ENCODE measurements at places on chromosomes 5 and 9. TPM values are rescaled to one million over a fixed set of nuclear protein-coding genes. Genes with fewer than 3 reads are reported as not detected.

DRD1 gene
- total RNA-seq: not detected

CDHR2 gene
- 0.33 TPM for total RNA-seq

FOXD4 gene
- total RNA-seq: 0.21 TPM

ABO gene
- total RNA-seq: 0.25 TPM

FAM221B gene
- not detected for total RNA-seq

SWI5 gene
- 20.4 TPM for total RNA-seq

HBEGF gene
- 63.0 TPM for total RNA-seq

TAF11L6 gene
- not detected for total RNA-seq

GRCh38 chr5:154129921-154130320 lies 60.6 kb upstream of the GALNT10 start:
- H3K36me3 ChIP-seq: peaks cover 4% of the 10 kb centered on the region
- peaks cover 27% of the 10 kb centered on the region for H3K27me3 ChIP-seq
- DNase-seq: no peak

DNA sequence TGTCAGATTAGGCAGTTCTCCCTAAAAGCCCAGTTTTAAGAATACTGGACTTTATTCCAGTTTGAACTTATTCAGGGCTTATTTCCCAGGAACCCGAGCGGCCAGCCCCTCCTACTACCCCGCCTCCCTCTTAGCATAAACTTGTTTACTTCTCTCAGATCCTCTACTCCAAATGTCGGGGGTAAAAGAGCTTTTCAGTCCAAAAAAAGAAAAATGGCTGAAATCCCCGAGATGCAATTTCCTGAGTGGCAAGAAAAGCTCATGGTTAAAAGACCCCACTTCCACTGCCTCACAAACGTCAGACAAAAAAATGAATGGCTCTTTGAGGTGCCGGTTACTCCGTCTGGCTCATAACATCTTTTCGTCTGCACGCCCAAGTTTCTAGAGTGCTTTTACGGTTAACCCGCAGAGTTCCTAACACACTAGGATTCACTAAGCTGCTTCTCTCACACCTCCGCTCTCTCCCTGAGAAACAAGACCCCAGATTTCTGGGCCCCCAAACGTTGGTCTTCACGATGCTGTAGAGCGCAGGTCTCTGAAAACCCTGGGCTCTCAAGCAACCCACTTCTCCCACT lies 402 bp downstream of the BRD8 start:
- no peak for DNase-seq
- H3K4me1 ChIP-seq: peaks cover 15% of the 10 kb centered on the region

DNA sequence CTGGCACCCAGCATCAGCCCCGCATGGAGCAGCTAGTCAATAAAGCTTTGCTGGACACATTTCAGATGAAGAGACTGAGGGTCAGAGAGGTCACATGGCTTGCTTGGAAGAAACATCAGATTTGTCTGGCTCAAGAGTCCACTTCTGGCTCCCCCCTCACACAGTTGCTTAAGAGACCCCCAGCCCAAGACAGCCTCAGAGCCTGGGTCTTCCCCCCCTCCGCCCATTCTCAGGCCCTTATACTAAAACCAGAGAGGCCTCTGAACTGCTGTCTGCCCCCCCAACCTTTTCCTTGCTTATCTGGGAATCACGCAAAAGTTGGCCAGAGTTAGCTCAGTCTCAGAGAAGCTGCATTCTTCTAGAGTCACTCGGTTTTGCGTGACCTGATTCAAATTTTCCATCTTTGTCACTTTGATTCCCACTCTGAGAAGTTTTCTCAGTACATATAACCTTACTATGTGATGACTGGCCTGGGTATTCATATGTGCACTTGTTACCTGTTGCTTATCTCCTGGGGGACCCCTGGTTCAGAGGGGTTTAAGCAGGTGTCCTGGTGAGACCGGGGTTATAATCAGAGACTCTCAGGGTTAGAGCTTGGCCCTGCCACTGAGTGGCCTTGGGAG lies 145.4 kb upstream of the IER5L start:
- no peak overlapping the region for H3K27ac ChIP-seq
- H3K4me3 ChIP-seq: no peak overlapping the region
- H3K4me1 ChIP-seq: peaks cover 8% of the 10 kb centered on the region
- H3K27me3 ChIP-seq: no peaks in the 10 kb centered on the region
- no peak for DNase-seq

DNA sequence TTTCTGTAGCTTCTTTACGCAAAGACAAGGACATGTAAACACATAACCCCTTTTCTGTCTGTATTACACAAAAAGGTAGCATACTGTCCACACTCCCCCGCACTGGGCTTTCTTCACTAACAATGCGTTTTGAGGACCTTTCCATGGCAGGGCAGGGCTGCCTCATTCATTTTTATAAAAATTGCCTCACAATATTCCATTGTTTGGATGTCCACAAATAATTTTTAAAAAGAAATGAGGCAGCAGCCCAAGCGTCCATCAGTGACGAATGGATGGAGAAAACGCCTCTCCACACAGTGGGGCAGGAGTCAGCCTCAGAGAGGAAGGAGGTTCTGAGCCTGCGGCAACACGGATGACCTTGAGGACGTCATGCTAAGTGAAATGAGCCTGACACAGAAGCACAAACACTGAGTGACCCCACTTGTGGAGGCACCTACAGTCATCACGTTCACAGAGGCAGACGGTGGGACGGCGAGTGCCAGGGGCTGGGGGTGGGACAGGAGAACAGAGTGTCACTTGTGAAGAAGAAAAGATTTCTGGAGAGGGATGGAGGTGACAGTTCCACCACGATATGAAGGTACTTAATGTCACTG lies 67.8 kb downstream of the RASGEF1C start:
- H3K27me3 ChIP-seq: peaks cover 8% of the 10 kb centered on the region
- H3K4me3 ChIP-seq: no peak overlapping the region
- H3K27ac ChIP-seq: no peak overlapping the region
- no peaks in the 10 kb centered on the region for H3K4me1 ChIP-seq
- DNase-seq: no peak
- H3K36me3 ChIP-seq: peaks cover 2% of the 10 kb centered on the region

DNA sequence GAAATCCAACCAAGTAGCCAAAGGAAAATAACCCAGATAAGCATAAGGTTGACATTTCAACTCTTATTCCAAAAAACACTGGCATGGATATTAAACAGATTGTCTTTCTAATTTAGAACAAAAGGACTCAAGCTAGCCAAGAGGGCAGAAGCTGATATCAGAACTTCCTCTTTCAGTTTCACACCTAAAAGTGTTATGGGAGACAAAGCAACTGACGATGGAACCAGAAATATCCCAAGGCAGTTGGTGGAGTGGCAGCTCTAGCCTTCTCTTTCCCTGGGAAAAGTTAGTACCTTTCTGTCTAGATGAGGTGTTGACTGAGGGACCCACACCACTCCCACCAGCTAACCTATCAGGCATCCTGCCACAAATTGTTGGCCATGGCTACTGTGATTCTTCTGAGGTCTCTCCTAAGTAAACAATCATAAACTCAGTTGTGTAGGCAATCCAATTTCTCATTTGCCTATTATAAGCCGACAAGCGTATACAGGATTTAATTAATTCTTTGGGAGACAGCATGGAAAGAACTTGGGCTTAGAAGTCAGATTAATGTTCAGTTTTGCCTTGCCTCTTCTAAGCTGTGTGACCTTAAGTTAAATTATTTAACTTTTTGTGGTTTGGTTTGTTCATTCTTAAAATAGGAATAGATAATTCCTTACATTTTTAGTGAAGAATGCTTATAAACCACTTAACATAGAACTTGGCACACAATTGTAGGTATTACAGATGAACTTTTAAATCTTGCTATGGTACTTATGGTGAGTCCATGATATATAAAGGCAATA lies 110.9 kb upstream of the ADAMTSL1 start:
- H3K27me3 ChIP-seq: no peaks in the 10 kb centered on the region
- no peaks in the 10 kb centered on the region for H3K4me1 ChIP-seq
- H3K36me3 ChIP-seq: no peaks in the 10 kb centered on the region
- no peak overlapping the region for H3K4me3 ChIP-seq

GRCh38 chr9:131008909-131009618 lies at the start of gene LAMC3:
LAMC3 (plus strand) TSS chr9:131009174; CDS start chr9:131009215, 41 bp downstream.
- no peak for DNase-seq
- H3K4me1 ChIP-seq: peaks cover 4% of the 10 kb centered on the region
- H3K4me3 ChIP-seq: no peak within 1 kb of the TSS

DNA sequence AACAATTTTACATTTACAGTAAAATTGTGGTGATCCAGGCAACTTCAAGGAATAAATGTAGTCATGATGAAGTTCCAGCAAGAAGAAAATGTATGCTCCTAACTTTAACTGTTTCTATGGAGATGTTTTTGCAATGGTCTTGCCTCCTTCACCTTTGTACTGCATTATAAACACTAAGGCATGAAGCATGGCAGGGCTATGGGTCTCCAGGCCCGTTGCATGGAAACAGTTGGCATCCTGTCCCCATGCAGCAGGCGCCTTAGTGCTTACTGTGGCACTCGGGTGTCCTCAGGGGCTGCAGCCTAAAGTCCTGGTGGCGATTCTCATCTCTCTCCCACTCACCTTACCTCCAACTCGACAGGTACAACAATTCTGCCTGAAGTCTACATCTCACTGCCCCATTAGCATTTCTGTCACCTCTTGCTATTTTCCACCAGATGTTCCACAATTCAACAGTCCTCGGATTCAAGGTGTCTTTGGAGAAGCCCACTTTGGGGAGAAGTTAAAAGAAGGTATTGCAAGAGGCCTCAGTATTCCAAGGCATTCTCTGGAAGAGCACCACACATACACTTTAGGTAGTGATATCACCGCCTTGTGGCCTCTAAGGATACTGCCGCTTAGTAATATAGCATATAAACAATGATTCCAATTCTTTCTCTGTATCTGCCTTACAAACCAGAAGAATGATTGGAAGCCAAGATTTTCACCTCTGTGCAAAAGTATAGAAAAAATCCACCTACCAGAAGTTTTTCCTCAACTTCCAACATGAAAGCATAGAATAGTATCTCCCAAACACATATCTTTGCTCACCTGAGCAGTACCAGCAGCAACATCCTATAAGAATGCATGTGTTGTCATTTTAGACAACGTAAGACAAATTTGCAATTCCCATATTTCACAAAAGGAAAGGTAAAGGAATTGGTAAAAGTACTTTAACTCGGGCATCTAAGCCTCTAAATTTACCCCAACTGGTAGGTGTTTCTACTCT lies 5.1 kb downstream of the LIFR start:
- peaks cover 3% of the 10 kb centered on the region for H3K4me1 ChIP-seq
- H3K4me3 ChIP-seq: no peak overlapping the region
- H3K36me3 ChIP-seq: no peaks in the 10 kb centered on the region

DNA sequence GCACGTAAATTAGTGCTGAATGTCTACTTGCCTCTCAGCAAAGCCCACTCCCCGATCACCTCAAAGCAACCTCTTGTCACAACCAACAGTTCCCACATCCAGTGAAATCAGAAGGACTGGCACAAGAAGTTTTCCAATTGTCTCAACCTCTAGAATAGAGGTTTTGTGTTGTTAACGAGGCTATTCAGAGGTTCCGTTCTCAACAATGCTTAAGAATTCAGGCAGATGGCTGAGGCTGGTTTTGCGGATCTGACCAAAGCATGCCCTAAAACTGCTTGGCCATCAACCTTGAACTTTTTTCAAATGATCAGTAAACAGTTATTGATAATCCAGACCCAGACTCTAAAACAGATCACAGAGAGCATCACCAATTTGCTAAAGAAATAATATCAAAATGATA lies 52.9 kb downstream of the MAPKAP1 start:
- no peak overlapping the region for H3K27ac ChIP-seq
- DNase-seq: no peak
- peaks cover 6% of the 10 kb centered on the region for H3K36me3 ChIP-seq
- no peaks in the 10 kb centered on the region for H3K27me3 ChIP-seq
- no peak overlapping the region for H3K4me3 ChIP-seq

DNA sequence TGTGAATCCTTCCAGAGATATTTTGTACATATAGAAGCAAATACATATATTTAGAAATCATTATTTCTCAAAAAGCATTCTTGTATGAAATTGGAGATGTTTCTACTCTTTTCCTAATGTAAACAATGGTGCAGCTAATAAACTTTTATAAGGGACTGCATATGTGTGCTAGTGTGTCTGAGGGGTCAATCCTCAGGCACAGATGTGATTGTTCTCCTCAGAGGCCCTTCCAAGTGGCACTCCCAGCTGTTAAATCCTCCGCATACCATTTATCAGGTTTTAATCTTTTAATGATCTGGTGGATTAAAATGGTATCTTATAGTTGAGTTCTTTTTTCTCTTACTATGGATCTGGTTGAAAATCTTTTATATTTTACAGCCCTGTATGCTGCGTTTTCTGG lies 5.6 kb upstream of the OMD start:
- no peaks in the 10 kb centered on the region for H3K4me1 ChIP-seq
- H3K36me3 ChIP-seq: no peaks in the 10 kb centered on the region
- no peak overlapping the region for H3K27ac ChIP-seq
- no peaks in the 10 kb centered on the region for H3K27me3 ChIP-seq

GRCh38 chr9:116271991-116272390 lies 118.4 kb downstream of the PAPPA start:
- DNase-seq: no peak
- no peaks in the 10 kb centered on the region for H3K36me3 ChIP-seq
- H3K4me1 ChIP-seq: no peaks in the 10 kb centered on the region
- H3K4me3 ChIP-seq: no peak overlapping the region
- peaks cover 9% of the 10 kb centered on the region for H3K27me3 ChIP-seq
- H3K27ac ChIP-seq: no peak overlapping the region

DNA sequence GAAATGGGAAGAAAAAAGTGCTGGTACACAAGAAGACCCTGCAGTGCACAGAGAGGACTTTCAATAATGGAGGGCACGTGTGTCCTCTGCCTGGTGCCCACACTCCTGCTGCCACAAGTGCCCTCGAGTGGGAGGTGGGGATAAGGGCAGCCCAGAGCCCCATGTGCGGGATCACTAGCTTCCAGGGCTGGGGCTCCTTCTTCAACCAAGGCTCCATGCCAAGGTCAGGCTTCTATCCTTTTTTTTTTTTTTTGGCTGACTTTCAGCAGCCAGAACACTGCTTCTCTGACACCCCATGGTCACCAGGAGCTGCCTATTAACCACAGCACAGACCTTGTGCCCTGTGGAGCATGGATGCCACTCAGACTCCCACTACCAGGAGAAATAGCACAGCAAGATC lies 7.5 kb downstream of the ACSL6 start:
- peaks cover 8% of the 10 kb centered on the region for H3K27me3 ChIP-seq
- peaks cover 27% of the 10 kb centered on the region for H3K4me1 ChIP-seq
- DNase-seq: no peak
- no peak overlapping the region for H3K4me3 ChIP-seq
- no peak overlapping the region for H3K27ac ChIP-seq
- H3K36me3 ChIP-seq: no peaks in the 10 kb centered on the region

DNA sequence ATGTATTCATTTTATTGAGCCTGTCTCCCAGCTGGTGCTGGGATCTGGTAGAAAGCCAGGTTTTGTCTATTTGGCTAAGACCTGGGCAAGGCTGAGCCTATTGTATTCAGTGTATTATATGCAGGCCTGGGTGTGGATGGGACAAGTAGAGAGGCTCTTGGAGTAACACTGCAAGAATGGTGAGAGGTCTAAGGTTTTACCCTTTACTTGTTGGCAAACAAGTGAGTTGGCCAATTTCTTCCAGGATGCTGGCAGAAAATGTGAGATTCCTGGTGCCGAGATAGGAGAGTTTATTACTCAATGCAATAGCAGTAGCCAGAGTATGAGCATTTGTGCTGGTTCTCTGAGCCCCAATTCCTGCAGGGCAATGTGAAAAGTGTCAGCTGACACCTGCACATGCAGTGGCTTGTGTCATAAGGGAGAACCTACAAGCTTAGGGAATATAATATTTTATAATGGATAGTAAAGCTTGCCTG lies 141.7 kb upstream of the PRLR start:
- no peaks in the 10 kb centered on the region for H3K4me1 ChIP-seq
- no peak overlapping the region for H3K4me3 ChIP-seq
- H3K27me3 ChIP-seq: no peaks in the 10 kb centered on the region
- no peak overlapping the region for H3K27ac ChIP-seq
- no peak for DNase-seq
- H3K36me3 ChIP-seq: no peaks in the 10 kb centered on the region

GRCh38 chr9:129023036-129023907 lies 4.9 kb downstream of the SH3GLB2 start:
- H3K4me3 ChIP-seq: no peak overlapping the region
- peaks cover 17% of the 10 kb centered on the region for H3K4me1 ChIP-seq

Data from natural killer cell treated with Interleukin-12 subunit alpha and Interleukin-12 subunit beta and Interleukin-15 and Interleukin-18, amount 100 ng/mL, for 72 hours (primary cell).